ELR (cell line): ENCODE measurements at places on chromosomes 12 and 14.

- DNase-seq: peak; percentile 34
Measured at GRCh38 chr14:58663494-58664111, 25.8 kb downstream of the DACT1 start.

DNA sequence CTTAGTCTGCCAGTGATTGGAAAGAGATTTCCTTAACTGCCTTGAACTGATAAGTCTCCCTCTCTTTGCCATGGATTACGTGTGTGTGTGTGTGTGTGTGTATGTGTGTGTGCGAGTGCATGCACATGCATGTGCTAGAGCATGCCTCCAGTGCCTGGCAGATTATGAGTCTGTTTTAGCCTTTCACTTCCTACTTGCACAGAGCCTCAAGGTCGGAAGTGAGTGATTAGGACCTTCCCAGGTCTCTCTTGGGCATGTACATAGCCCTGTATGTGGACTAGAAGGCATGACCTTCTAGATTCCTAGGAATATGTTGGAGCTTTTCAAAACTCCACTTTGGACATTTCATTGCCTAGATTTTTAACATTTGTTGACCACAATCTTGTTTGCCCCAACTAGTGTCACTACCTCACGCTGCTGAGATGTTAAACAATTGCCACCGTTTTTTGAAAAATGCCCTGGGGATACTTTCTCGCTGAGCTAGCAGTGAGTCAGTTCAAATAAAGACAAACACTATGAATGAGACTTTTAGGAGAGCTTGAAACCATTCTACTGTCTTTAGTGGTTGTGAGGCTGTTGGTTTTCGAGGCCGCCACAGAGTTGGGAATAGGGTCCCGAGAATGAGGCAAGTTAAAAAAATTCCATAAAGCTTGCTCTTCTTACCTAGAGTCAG is 28.2 kb downstream of the KIAA0586 start:
- peak; percentile 87 for DNase-seq

DNA sequence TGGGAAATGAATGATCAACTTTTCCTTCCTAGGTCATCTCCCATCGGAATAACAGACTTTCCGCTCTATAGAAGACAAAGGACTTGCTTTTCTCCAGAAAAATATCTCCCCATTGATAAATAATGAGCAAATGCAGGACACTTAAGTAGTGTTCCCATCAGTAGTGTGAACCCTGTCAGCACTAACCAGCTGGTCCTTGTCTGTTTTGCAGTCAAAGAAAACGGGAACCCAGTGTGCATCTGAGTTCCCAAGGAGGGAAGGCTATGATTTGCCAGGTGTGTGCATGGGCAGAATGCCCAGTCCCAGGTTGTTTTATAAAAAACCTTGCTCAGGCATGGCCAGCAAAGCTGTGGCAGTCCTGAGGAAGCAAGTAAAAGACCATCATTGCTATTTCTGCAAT is 256.5 kb upstream of the HMGA2 start:
- no peak for DNase-seq

DNA sequence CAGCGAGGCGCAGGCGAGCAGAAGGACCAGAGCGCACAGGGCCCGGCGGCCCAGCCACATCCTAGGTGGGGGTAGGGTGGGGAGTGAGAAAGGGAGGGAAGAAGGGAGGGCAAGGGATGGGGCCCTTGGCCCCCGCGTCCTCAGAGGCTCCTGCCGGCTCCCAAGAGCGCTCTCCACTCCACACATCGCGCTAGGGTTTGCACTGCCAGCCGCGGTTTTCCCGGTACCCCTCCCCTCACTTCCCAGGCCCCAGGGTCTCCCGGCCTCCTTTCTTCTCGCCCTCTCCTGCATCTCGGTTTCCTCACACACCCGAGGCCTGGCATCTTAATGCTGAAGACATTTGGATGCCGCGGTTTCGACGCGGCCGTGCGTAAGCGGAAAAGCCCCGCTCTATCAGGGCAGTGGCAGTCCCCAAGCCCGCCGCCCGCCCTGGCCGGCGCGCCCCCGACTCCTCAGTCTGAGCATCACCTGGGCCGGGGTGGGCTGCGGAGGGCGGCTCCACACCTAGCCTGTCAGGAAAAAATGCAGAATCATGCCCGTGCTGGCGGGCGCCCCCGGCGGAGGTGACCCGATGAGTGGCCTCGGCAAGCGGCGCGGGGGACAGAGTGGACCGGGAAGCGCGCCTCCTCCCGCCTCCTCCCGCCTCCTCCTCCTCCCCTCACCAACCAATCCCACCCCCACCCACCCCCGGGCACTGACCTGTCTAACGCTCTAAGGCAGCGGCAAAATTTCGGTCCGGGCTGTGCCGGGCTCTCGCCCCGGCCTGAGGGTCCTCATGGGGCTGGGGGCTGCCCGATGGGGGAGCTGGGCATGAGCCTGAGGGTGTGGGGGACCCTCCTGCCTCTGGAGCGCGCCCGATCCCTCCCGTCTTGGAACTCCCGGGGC is 686 bp downstream of the B4GALNT1 start:
- DNase-seq: peak; percentile 55

GRCh38 chr14:91985008-91985407 is 37.5 kb upstream of the FBLN5 start:
- DNase-seq: peak; percentile 85

- DNase-seq: peak; percentile 56
Measured at GRCh38 chr12:81558031-81558430, 201.1 kb downstream of the PPFIA2 start.

DNA sequence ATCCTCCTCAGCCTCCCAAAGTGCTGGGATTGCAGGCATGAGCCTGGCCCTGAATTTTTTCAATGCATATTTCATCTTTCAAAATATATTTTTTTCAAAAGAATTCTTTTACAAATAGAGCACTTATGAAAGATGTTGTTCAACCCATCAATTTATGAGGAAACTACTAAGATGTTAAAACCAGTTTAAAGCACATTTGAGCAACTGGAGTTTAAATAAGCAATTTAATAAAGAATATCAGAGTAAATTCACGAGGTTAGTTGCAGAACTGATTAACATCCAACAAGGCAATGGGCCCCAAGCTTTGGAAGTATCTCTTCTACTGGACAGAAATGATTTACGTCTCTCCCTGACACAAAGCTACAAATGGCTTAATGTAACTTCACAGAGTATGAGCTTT is 23.3 kb downstream of the GLT1D1 start:
- DNase-seq: no peak

GRCh38 chr14:91119556-91120311 is 5.9 kb downstream of the DGLUCY start:
- peak; percentile 87 for DNase-seq

DNA sequence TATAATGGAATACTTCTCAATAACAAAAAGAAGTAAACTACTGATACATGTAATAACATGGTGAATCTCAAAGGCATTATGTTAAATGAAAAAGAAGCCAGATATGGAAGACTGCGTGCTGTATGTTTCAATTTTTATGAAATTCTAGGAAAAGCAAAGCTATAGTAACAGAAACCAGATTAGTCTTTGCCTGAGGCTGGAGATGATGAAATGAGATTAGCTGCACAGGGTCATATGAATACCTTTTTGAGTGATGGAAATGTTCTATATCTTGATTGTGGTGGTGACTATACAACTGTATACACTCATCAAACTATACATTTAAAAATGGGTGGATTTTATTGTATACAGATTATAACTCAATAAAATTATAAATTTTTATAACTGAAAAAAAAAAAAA is 113.5 kb downstream of the TMEM30B start:
- DNase-seq: no peak

DNA sequence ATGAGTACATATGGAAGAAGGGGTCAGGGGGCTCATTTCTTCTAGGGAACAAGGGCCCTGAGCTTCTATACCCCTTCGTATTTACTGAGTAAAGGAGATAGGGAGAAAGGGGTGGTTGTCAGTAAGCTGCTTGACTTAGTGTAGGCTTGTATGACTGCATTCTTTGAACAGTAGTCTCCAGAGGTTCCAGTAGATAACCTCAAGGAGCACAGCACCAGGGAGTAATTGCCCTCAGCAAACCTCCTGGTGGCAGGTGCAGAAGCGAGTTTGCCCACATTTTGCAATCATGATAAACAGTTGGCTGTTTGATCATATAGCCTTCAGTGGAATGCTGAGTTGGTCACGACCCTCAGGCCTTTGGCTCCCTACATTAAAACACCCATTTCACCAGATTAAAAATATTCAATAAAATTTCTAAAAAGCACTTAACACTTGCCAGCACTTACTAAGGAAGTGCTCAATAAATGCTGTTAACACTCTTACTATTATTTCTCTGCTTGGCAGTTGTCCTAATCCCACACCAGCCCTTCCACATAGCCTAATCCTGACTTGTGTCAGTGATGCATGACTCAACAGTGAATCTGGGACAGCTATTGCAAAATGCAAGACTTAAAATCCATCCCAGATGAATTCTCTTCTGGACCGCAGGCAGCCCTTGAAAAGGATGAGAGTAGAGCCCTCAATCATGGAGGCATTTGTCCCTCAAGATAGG is 3.7 kb upstream of the DHRS4L2 start:
- DNase-seq: peak; percentile 42

GRCh38 chr12:24172773-24173066 is 223.2 kb upstream of the SOX5 start:
- no peak for DNase-seq

GRCh38 chr12:105823810-105824209 is 314.9 kb downstream of the NUAK1 start:
- DNase-seq: no peak

DNA sequence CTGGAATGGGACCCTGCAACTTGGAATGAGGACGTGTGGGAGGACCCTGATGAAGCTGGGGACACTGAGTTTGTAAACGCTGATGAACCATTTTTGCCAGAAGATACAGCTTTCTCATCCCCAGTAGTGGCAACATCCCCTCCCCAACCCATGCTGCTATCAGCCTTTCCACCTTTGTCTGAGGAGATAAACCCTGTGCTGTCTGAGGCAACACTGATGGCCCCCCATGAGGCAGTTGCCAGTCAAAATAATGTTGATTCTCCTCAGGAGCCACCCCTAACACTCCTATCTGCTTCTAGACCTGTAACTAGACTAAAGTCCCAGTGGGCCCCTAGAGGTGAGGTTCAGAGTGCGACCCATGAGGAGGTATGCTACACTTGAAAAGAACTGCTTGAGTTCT is 7.5 kb upstream of the RNASE9 start:
- no peak for DNase-seq

DNA sequence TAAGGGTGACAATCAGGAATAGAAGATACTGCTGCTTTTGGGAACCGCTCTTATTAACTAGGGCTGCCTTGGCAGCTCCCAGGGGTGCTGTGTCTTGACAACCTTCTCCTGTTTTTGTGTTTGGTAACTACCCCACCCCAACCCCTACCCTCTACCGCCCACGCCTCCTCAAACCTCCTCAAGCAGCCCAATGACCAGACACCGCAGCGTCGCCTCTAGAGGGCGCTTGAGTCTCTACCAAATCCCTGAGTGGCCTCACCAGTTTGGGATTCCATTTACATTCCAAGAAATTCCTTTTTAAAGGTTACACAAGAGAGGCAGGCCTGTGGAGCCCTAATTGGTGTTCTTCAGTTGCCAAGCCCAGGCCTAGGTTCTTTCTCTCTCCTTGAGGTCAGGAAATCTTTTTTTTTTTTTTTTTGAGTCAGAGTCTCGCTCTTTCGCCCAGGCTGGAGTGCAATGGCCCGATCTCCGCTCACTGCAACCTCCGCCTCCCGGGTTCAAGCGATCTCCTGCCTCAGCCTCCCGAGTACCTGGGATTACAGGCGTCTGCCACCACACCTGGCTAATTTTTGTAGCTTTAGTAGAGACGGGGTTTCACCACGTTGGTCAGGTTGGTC is 72.4 kb upstream of the USP44 start:
- DNase-seq: peak; percentile 88

DNA sequence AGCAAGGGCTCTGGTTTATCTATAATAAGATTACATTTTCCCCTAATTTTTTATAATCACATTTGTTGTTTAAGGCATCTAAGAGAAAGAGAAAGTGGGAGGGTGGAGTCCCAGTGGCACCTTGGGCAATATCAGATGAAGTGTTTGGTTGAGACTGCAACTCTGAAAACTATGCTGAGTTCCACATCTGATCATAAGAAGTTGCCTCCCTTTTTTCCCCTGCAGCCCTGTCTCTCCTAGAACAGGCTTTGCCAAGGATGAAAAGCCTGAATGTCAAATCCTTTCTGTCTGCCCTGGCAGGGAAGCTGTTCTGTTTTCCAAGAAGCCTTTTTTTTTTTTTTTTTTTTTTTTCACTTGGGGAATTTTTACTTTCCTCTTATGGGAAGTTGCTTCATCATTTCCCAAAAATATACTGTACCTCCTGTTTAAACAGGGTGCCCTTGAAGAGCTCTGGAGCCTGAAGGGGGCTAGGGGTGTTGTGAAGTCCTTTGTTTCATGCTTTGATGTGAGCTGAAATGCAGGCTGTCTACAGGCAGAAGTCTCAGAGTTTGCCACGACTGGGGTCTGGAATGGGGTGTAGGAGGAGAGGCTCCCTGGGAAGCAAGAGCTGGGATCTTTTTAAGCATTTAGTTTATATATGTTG is 71.3 kb downstream of the SUSD6 start:
- DNase-seq: no peak

DNA sequence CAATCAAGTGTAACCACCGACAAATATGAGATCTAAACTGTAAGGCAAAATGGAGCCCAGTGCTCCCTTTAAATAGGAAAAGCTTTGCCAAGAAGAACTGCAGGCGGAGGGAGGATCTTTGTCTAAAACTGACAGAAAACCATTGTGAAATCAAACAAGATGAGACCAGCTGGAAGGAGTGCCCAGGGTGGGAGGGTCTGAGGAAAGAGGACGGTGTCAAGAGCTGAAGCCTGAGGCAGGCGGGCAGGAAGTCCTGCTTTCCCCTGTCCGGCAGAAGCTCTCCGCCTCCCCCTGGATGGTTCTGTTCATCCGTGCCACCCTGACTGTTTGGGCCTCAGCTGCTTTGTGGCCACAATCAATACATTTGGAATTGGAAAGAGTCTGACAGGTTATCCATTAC is 37.5 kb downstream of the CDC42BPB start:
- DNase-seq: no peak

- peak; percentile 30 for DNase-seq
Measured at GRCh38 chr12:132899033-132899432, 11.6 kb upstream of the CHFR start.

DNA sequence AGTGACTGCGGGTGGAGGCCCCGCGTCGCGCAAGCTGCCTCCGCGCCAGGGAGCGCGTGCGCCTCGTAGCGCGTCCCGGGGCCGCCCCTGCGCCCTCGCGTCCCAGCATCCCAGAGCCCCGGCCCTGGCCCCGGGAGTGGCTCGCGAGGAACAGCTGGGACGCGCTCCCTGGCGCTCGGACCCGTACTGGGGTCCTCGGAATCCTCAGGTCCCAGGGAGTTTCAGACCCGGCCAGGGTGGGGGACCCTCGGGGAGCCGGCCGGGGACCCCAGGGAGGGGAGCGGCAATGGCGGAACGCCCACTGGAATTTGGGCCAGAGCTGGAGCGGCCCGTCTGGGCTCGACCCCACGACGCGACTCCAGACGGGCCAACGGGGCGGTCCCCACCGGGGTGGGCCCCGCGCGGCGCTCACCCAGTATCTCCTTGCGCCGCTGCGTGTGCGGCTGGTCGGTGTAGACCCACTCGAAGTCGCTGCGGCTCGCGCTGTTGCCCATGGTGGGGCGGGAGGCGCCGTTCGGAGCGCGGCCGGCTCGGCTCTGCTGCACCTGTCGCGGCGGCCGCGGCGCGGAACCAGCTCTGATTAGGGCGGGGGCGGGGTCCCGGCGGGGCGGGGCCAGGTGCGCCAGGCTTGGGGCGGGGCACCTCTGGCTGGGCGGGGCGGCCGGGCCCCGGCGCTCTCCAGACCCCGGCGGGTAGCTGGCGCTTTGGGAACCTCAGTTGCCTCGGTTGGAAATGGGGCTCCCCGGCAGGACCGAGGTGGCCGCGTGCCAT is at the start of gene DEGS2:
Gene DEGS2, minus strand, starts transcription at position 552 of the 771 bp plus-strand sequence. Its CDS starts 58 bp downstream, at position 494.
- DNase-seq: no peak

- DNase-seq: peak; percentile 75
Measured at GRCh38 chr12:55906056-55906455, 21.6 kb downstream of the PYM1 start.
